IPS DF 6.9 (cell line): ENCODE measurements at places on chromosomes 12 and 14.

DNA sequence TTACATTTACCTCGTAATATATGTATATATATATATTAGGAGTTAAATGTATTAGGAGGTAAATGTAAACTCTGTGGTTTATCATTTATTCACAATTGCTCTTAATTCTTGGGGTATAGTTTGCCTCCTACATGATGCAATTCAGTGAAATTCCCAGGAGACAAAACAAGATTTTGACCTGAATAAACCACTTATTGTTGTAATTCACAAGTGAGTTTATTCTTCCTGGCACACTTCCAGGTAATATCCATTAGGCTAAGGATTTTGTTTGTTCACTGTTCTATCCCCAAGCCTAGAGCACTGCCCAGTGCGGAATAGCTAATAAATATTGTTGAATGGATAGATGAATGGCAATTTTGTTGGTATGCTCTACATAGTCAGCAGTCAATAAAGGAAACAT lies 3.0 kb downstream of the SMIM10L1 start:
- no peak for DNase-seq

DNA sequence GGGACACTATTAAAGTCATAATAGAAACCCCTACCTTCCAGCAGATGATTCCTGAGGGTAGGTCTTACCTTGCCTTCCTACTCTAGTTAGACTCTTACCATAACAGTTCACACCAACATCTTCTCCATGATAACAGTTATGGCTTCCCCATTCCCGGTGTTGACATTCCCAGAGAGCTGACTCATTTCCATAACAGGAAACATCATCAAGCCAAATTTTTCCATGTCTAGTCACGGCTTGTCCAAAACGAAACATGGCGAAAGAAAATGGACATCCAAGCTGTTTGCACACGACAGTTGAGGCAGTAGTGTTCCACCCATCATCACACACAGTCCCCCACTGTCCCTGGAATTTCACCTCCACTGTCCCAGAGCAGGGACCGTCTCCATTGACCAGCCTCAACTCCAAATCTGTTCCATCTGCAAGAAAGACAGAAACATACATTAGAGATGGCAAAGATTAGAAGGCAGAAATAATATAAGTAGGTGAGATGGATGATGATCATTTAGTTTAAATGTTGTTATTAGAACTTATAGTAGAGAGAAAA lies 10.6 kb downstream of the CD163L1 start:
- no peak for DNase-seq

DNA sequence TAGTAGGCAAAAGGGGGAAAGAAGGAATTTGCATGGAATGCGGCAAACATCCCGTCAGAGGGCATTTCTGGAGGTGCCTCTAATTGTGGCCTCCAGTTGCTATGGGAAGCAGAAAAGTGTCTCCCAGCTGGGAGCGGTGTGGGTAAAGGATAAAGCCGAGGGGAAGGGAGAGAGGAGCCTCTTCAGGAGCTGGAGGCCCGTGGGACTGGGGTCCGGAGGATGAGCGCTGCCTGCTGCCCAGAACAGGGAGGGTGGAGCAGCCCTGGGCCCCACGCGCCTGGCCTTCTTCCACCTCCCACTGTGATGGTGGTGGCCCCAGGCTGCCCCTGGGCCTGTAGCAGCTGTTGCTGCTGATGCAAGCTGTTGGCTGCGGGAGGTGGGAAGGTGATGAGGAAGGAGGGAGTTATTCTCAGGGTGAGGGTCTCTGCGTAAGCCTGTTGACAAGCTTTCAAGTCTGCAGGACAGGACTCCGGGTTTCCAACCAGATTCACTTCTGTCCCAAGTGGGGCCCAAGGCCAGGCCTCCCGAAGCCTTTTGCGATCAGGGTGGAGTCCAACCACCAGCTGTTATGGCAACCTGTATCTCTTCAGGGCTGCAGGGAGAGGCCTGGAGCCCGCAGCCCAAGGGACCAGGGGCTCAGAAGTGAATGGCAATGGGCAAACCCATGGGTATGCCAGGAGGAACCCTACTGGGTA lies 19.1 kb upstream of the PGF start:
- DNase-seq = no peak

GRCh38 chr14:69132513-69133181 lies 20.3 kb downstream of the DCAF5 start:
- DNase-seq = no peak

- no peak for DNase-seq
These were observed 2.6 kb upstream of the PLEKHG3 start for GRCh38 chr14:64701660-64702059.

GRCh38 chr14:77612011-77612620 lies 4.3 kb downstream of the SPTLC2 start:
- DNase-seq = no peak

GRCh38 chr14:26636561-26636960 lies 38.7 kb upstream of the NOVA1 start:
- no peak for DNase-seq

DNA sequence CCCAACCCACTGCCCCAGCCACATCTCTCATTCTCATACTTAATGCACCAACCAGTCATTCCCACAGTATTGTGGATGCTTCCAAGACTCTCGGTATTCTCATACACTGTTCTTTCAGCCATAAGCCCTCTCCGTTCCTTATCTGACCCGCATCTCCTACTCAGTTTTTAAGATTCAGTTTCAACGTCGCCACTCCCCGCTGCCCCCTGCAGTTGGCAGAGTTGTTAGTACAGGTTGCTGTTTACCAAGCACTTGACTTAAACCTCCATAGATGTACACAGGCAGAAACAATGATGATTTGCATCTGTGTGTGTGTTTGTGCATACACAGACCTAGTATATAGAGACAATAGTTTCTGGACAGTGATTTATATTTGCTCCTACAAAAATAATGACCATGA lies 40.2 kb downstream of the PAH start:
- DNase-seq = peak; percentile 25

DNA sequence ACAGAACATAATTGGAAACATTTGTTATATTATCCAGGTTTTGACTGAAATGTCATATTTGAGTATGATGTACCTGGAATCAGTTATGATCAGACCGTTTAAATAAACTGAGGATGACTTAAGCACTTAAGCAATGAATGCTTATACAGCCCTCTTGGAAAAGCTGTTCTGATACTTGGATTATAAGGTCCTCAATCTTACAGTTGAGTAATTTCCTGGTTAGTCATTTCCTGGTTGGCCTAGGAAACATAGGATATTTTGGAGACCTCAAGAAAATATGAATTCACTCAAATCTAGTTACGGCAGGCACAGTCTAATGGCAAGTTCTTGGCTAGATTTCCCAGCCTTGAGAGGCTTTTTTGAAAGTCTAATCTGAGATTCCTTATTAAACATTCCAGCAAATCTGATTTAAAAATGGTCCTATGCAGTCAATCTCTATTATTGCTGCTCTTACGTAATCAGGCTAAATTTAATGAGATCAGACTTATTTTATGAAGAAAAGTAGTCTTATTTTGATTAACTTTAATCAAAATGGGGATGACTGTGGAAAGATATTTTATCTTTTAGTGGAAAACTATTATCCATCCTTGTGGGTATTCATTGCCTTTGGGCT lies 447.2 kb downstream of the SNAPC1 start:
- no peak for DNase-seq

DNA sequence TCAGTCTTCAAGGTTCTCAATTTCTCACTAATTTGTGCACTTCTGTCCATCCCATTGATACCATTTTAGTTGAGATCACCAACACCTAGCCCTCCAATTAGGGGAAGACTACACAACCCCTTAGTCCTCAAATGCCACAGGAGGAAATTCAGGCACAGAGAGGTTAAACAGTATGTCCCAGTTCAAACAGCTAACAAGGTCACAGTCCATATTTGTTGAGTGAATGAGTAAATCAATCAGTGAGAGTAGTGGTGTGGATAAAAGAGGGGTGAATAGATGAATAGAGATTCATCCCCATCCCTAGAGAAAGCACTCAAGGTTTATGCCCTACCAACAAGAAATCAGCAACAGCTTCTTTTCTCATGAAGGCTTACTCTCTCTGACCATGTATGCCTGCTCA lies 94.2 kb upstream of the RIC8B start:
- DNase-seq = no peak

- no peak for DNase-seq
These were observed 4.3 kb downstream of the SLC16A7 start for GRCh38 chr12:59600171-59600570.

DNA sequence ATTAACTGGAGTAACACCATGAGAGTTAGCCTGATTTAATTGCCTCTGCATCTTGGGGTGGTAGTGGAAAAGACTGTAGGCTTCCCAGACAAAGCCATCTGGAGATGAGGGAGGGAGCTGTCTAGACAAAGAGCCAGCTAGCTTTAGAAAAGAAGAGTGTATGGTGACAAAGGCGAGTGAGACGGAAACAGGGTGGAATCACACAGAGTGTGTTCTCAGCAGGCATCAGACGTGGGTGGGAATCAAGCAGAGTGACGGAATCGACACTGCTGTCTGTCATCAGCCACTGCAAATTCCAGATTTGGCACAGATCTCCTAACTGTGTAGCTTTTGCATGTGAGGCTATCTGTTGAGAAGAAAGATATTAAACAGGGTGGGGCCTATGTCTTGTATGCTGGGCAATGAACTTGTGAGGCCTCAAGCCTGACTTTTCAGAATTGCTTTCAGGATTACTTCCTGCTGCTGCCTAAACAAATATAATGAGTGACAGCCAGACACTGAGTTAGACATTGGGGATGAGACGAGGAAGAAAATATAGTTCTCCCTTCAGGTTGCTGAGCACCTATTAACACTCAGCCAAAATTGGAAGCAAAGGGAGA lies 236.5 kb upstream of the GRIP1 start:
- no peak for DNase-seq

- no peak for DNase-seq
These were observed 282.2 kb downstream of the ADGRD1 start for GRCh38 chr12:131235871-131236271.

- no peak for DNase-seq
These were observed 75.2 kb downstream of the PITPNM2 start for GRCh38 chr12:123075646-123076171.

DNA sequence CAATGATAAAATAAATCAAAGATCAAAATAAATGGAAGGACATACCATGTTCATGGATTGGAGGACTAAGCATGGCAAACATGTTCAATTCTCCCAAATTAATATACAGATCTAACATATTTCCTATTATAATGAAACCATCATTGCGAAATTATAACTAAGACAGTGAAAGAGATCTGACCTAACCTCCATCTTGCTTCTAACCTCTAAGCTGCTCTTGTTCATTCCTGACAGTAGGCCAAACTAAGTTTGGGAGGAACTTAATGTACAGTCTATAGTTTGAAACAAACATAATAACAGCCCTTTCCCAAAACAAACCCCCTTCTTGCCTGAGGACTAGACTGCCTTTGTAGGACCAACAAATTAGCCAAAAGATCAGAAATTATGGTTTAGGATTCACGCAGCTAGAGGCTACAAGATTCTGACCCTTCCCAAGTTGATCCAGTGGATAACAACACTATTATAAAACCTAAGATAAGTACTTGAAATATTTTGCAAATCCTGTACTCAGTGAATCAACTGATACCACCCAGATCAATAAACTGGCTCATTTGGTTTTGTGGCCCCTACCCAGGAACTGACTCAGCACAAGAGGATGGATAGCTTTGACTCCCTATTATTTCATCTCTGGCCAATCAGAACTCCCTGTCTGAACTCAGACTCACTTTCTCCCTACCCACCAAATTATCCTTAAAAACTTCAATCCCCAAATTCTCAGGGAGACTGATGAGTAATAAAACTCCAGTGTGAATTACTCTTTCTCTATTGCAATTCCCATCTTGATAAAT lies 41.7 kb upstream of the OR5AU1 start:
- no peak for DNase-seq

DNA sequence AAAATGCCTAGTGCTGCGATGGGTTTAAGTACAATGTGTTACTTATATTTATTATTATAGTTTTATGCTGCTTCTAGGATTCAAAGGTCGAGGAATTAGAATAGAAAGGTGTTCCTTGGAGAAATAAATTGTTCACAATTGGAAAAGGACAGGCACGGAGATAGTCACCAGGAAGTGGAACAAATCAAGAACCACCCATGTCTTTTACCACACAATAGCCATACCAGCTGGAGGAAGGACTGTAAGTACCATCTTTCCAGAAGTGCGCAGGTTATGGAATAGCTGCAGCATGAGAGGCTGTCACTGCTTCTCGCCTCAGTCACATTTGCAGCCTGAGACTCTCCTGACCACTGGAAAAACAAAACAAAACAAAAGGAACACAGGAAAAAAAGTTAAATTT lies 40.5 kb upstream of the MANSC4 start:
- DNase-seq = no peak

GRCh38 chr12:69341328-69341727 lies 6.9 kb upstream of the LYZ start:
- no peak for DNase-seq

DNA sequence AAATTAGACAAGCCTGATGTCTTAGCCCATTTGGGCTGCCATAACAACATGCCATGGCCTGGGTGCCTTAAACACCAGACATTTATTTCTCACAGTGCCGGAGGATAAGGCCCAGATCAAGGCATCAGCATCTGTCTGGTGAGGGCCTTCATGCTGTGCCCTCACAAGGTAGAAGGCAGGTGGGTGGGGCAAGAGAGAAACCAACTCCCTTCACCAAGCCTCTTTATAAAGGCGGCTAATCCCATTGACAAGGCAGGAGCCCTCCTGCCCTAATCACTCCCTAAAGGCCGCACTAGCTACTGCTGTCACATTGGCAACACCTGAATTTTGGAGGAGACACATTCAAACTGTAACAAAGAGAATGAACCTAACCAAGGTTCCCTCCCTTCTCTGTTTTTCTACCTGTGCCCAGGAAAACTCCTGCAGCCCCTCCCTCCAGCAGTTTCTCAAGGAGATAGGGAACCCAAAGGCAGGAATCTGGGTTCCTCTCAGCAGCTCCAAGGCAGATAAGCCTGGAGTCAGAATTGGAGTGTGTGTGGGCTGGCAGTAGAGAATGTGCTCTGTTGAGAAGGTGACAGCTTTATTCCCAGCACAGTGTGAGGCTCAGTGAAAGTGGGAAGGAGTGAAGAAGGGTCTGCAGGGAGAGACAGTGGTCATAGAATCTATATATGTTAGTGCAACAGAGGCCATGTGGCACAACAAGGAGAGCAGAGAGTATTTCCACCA lies 21.7 kb upstream of the GPATCH2L start:
- DNase-seq = no peak

- DNase-seq = no peak
These were observed 138.7 kb downstream of the TTC7B start for GRCh38 chr14:90677484-90678050.

GRCh38 chr12:123229051-123229450 lies 3.9 kb downstream of the MPHOSPH9 start:
- DNase-seq = no peak

GRCh38 chr14:98962118-98962517 lies 309.9 kb downstream of the BCL11B start:
- no peak for DNase-seq

DNA sequence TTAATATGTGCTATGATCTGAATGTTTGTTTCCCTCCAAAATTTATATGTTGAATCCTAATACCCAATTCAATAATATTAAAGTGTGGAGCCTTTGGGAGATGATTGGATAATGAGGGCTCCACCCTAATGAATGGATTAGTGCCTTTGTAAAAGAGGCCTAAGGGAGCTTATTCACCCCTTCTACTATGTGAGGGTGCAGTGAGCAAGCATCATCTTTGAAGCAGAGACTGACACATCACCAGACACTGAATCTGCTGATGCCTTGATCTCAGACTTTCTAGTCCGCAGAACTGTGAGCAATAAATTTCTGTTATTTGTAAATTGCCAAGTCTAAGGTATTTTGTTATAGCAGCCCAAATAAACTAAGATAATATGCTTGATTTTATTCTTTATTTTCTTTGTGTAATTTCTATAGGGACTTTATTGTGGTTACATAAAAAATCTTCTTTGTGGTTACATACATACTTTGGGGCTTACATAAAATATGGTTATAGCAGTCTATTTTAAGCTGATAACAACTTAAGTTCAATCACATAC lies 131.1 kb upstream of the SLC38A2 start:
- no peak for DNase-seq
